T-helper 17 cell (primary cell): ENCODE measurements at places on chromosomes 2 and 18. TPM values are rescaled to one million over a fixed set of nuclear protein-coding genes. Genes with fewer than 3 reads are reported as not detected.

DOCK10 gene
- 185 TPM for total RNA-seq

GRCh38 chr18:59961070-59961469 is 61.3 kb downstream of the PMAIP1 start:
- DNase-seq = no peak

GRCh38 chr18:23945416-23946079 is 69.0 kb upstream of the TTC39C start:
- DNase-seq = no peak

GKN1 gene
- not detected for total RNA-seq

DNA sequence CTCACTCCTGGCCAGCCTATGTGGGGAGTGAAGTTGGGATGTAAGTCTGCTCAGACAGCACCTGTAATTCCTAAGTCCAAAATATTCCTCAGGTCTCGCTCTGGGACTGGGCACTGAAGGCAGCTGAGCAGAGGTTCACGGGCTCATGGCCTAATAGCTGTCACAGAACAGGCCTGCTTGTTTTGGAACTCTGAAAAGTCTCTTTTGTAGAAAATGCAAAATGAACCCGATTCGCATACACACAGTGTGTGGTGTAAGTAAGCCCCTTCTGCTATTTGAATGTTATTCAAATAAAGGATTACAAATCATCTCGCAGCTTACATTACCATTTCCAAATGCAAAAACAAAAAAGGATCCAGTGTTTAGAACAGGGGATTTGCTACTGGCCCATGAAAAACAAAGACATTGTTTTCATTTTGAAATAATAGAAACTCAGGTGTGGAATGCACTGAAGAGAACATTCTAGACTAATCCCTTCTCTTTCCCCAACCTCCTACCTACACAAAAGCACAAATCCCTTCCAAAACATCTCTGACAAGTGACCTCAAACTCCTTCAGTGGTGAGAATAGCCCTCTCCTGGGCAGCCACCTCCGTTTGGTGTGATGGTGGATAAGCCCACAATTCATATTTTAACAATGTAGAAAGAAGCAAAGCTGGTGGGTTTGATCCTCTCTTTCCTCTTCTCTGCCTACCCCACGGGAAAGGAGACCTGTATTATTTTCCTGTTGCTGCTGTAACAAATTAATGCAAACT is 118.3 kb upstream of the NCK2 start:
- no peak for DNase-seq

LCT gene
- total RNA-seq = 0.07 TPM

DNA sequence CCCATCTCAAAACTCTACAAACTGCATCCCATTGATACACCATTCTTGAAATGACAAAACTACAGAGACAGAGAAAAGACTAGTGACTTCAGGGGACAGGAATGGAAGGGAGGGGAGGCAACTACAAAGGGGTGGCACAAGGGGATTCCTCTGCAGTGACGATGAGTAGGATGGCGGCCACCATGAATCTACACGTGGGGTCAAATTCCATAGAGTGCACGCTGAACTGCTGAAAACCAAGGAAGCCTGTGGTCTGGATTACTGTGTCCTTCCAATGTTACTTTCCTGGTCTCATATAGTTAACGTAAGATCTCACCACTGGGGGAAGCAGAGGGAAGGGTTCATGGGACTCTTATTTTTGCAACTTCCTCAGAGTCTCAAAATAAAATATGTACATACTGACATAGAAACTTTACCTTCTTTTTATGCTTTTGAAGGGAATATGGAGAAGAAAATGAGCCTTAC is 23.6 kb downstream of the COX7A2L start:
- no peak for DNase-seq

- no peak for DNase-seq
These were observed at the start of gene SLC4A3 for GRCh38 chr2:219627103-219628100. SLC4A3 (plus strand) TSS chr2:219627630; CDS start chr2:219627993, 363 bp downstream.

DNA sequence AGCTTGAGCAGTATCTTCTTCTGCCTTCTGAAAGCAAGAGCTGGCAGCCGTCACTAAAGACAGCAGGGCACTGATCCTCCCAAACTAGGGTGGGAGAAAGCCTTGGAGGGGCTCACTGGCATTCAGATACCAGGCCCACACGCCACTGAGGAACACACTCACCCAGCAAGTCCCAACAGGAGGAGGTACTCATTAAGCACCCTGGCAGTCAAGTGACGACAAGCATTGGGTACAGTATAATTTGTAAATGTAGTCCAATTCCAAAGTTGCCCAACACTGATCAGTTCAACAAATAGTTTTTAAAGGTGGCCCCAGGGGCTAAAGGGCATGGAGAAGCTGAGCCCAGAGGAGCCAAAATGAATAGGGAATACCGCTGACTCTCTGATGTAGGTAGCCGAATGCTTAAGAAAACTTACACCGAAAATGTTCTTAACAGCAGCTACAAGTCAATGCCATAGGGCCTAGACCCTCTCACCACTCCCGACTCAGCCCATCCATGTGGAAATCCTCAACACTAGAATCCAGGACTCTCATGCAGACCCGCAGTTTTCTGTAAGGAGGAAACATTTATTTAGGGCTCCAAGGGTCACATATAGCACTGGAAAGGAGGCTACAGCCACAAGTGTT is 9.9 kb downstream of the LIMS2 start:
- no peak for DNase-seq

DNA sequence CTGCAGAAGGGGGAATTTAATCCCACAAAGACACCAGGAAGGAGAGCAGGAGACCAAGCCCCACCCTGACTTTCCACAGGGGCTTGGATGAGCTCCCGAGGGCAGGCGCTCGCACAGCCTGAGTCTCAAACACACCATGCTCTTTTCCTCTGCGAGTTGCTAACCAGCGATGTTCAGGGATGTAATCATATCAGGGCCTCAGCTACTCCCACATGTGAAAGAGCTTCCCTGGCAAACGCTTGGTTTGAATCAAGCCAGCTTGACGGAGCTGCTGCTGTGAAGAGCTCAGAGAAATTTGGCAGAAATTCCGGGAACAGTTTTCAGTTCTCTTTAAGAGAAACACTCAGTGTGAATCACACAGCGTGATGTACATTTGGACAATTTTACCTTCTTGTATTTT is 385.8 kb downstream of the GALR1 start:
- DNase-seq = no peak

GRCh38 chr2:54224997-54225396 is 31.0 kb downstream of the TSPYL6 start:
- no peak for DNase-seq

DNA sequence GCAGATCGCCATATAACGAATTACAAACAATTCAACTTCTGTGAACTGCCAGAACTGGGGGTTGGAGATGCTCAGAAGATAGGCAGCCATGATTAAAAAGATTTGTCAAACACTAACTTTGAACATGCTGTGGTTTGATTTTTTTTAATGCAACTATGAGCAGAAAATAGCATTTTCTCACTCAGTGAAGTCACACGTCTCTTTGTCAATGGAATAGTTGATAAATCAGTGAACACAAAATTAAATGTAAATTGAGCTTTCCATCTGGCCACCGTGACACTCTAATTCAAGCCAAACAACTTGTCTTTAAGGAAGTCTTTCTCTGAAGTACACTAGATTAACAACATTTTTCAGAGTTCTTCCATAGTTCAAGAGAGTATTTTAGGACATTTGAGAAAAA is 228.6 kb upstream of the LINC00305 start:
- DNase-seq = no peak

GRCh38 chr2:127429291-127429690 is 11.1 kb downstream of the PROC start:
- DNase-seq = no peak

- DNase-seq = no peak
These were observed 151.7 kb upstream of the POU3F3 start for GRCh38 chr2:104702031-104702850.
